ENCODE measurements at places on chromosomes 1 and 21.

DNA sequence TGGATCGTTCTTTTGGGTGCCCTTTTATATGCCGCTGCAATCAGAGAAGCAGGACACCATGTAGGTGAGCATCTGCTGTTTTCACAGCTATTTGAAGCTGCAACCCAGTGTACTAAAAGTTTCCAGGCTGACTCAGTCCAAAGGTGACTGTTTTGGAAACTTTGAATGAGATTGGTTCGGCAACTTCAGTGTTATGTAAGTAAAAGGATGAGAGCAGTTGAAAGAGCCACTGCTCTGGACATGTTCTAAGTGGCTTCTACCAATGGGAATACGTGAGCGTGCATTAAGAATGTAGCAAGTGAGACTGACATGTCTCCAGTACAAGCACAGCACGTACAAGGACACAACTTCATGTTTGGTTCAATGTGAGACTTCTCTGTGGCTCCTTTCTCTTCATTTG, 55.6 kb downstream of the DDR2 start:
- DNase-seq, result no peak

- peak; percentile 64 for DNase-seq
These were observed 5.1 kb upstream of the GBP5 start for GRCh38 chr1:89277725-89278124.

GRCh38 chr1:181135815-181136737, 47.6 kb downstream of the IER5 start:
- DNase-seq, result peak; percentile 87

- DNase-seq, result peak; percentile 4
These were observed 122.6 kb downstream of the KCNJ6 start for GRCh38 chr21:37793660-37794059.

DNA sequence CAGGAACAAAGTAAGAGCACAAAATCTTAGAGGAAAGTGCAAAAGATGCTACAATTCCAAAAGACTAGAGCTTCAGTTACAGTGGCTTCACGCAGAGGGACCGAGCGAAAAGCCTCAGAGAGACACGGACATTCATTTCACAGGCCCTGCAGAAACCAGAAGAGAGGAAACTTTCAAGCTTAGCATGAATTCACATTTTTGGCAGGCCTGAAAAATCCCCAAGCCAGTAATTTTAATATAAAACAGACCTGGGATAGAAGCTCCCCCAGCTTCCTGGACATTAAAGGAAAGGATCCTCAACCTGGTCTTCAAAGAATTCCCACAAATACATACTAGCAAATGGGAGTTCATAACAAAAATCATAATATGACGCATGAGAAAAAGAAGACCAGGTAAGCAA, 66.2 kb downstream of the HSF2BP start:
- no peak for DNase-seq

- DNase-seq, result no peak
These were observed 39.6 kb upstream of the ABCG1 start for GRCh38 chr21:42179316-42179715.

DNA sequence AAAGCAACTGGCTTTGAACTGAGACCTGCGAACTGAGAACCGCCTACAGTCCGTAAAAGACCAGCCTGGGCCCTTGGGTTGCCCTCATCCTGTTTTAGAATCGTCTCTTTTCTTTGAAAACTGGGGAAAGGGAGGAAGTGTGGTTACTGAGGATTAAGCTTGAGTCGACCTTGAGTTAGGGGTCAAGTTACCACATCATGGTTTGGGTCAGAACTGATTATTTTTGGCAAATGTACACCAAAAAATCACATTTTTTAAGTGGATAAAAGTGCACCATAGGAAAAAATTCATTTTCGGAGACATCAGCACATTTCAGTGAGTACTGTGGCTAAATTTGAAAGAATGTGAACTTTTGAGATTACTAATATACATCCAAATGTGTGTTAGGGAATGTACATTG, 76.9 kb upstream of the KAZN start:
- DNase-seq, result no peak
